ENCODE measurements at places on chromosomes 7 and 10.
A peak's percentile ranks its signal among the peaks of the same experiment; 100 is the strongest.

DNA sequence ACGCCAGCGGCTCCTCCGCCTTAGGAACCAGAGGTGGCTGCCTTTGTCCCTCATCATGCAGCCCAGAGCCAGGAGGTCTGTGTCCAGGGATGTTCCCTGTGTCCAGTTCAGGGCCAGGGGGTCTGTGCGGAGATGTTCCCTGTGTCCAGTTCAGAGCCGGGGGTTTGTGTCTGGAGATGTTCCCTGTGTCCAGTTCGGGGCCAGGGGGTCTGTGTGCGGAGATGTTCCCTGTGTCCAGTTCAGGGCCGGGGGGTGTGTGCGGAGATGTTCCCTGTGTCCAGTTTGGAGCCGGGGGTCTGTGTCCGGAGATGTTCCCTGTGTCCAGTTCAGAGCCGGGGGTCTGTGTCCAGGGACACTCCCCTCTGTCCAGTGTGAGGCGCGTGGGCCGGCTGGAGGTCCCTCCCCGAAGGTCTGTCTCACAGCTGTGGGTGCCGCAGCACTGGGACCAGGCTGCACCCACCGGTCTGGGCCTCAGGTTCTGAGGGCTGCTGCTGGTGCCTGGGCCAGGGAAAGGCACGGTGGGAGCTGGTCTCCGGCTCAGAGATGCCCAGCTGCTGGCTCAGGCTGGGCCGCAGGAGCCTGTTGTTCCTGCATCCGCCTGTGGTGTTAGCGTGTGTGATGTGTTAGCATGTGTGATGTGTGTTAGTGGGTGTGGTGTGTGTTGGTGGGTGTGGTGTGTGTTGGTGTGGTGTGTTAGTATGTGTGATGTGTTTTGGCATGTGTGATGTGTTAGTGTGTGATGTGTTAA, 67.9 kb upstream of the CFAP46 start:
- DNase-seq, result peak; percentile 5

GRCh38 chr10:107807836-107808235, 643.3 kb upstream of the SORCS1 start:
- no peak for DNase-seq

GRCh38 chr10:28935061-28935460, 257.7 kb downstream of the BAMBI start:
- no peak for DNase-seq

DNA sequence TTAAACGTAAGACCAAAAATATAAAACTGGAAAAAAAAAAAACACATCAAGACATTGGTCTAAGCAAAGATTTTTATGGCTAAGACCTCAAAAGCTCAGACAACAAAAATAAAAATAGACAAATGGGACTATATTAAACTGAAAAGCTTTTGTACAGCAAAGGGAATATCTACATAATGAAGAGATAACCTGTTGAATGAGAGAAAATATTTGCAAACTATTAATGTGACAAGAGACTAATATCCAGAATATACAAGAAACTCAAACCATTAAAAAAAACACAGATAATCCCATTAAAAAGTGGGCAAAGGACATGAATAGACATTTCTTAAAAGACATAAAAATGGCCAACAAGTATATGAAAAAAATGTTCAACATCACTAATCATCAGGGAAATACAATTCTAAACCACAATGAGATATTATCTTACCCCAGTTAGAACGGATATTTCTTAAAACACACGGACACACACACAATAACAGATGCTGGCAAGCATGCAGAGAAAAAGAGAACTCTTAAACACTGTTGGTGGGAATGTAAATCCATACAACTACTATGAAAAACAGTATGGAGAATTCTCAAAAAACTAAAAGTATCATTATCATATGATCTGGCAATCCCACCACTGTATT, 28.8 kb downstream of the CNOT4 start:
- peak; percentile 28 for DNase-seq

GRCh38 chr10:132539431-132539839, 1.8 kb downstream of the INPP5A start:
- DNase-seq, result no peak

DNA sequence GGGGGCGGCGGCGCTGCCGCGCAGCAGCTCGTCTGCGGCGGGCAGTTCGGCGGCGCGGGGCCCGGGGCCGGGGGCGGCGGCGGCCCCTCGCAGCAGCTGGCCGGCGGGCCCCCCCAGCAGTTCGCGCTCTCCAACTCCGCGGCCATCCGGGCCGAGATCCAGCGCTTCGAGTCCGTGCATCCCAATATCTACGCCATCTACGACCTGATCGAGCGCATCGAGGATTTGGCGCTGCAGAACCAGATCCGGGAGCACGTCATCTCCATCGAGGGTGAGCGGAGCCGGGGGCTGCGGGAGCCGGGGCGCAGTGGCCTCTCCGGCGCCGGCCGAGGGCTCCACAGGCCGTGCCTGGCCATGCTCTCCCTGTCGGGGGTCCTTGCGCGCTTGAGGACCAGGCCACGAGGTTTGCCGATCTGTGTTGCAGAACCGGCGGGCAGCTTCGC, 548 bp downstream of the AGAP3 start:
- DNase-seq, result no peak
